ENCODE measurements at places on chromosomes 1 and 21. TPM values are rescaled to one million over a fixed set of nuclear protein-coding genes. Genes with fewer than 3 reads are reported as not detected.

DNA sequence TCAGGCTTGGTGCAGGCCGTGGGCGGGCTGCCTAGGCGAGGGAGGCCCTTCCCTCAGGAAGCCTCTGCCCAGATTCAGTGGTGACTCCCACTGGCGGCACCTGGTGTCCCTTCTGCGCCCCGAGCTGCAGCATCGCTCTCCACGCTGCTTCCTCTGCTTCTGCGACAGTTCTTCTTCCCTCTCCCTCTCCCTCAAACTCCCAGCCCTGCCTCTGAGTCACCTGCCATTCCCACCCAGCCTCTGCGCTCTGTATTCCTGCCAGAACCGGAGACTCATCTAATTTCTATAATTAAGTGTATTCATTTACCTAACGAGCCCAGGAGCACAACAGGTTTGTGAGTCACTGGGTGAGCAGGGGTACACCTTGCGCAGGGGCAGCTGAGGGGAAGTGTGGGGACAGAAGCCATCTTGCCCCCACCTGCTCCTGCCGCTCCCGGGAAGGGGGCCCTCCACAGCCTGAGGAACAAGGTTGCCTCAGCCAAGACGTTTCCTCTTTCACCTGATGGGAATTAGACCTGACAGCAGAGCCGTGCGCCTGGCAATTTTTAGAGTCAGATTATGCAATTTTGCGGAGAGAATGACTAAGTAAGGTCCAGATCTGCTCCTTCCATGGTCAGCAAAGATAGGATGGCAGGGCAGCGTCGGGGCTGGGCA, 19.4 kb downstream of the KCNC4 start:
- DNase-seq = no peak

DNA sequence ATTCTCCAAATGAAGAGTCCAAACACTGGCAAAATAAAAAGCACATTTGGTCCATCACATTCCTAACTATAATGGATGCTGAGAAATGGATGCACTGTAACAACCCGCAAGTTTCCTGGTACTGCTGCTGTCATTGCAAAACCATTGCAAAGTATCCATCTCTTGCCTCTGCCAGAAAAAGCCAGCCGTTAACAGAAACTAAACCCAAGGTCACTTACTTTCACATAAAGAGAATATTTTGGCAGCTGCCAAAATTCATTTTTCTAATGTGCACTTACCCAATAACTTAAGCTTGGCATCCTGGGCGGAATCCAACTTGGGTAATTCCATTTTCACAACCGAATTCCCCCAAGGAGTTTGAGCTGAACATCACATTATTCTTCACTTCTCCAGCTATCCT, 77.0 kb upstream of the LRRC8D start:
- DNase-seq = peak; percentile 12

- no peak for DNase-seq
These were observed 160.5 kb downstream of the LRRC40 start for GRCh38 chr1:70044832-70045231.

- no peak for DNase-seq
These were observed 4.9 kb downstream of the PLCH2 start for GRCh38 chr1:2480986-2481364.

CENPF gene
- 1.1 TPM for total RNA-seq

FCRL6 gene
- total RNA-seq = 0.45 TPM
